ENCODE measurements at places on chromosomes 1 and 21. TPM values are rescaled to one million over a fixed set of nuclear protein-coding genes. Genes with fewer than 3 reads are reported as not detected.

DNA sequence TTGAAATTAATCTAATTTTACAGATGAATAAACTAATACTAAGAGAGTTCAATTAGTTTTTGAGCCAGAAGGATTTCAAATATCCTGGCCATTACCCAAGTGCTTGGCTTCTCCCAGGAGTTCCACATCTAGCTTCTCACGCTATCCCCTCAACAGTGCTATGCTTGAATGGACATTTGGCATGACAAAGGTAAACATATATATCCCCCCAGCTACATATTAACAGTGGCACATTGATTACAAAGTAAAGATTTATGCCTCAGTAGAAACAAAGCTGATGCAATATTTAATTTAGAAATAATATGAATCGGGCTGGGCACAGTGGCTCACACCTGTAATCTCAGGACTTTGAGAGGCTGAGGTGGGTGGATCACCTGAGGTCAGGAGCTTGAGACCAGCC, 434.6 kb upstream of the PRMT6 start:
- DNase-seq = no peak

- no peak for DNase-seq
Observed at GRCh38 chr1:228370941-228371740, 35.5 kb downstream of the TRIM11 start.

- no peak for DNase-seq
Observed at GRCh38 chr21:17128132-17128531, 384.7 kb upstream of the CXADR start.

DNA sequence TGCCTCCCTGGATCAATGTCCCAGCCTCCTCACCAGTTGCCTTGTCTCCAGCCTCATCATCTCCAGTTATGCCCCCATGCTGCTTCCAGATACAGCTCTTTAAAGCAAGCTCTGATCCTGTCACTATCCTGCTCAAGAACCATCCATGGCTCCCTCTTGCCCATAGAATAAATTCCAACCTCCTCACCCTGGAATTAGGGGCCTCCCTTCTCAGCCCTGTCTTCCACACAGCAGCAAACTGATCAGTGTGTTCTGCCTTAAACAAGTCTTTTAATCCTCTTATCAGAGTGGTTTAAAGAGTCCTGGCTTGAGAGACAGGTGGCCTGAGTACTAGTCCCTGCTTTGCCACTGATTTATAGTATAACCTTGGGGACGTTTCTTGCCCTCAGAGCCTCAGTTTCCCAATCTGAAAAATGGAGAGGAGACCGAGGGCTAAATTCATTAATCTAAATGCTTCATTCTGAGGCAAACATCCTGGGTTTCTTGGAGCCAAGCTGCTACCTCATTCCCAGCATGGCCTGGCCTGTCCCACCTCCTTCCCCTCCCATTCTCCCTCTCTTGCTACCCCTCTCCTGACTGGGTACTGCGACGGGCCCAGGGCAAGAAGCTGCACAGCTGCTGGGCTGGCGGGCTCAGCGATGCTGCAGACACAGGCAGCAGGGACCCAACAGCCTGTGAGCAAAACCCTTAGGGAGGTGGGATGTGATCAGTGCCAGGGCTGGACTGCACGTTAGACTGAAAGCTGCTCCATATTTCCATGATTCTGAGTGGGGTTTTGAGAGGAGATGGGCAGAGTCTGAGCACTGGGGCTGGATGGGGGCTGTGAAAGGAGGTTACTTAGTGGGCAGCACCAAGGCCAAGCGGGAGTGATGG, 221.4 kb downstream of the PTPRU start:
- no peak for DNase-seq

SDCCAG8 gene
- 25.6 TPM for total RNA-seq

PRAMEF11 gene
- total RNA-seq = not detected

All from HFFc6 (cell line).